Fibroblast of gingiva (primary cell): ENCODE measurements at places on chromosomes 1 and 21.
A peak's percentile ranks its signal among the peaks of the same experiment; 100 is the strongest.

DNA sequence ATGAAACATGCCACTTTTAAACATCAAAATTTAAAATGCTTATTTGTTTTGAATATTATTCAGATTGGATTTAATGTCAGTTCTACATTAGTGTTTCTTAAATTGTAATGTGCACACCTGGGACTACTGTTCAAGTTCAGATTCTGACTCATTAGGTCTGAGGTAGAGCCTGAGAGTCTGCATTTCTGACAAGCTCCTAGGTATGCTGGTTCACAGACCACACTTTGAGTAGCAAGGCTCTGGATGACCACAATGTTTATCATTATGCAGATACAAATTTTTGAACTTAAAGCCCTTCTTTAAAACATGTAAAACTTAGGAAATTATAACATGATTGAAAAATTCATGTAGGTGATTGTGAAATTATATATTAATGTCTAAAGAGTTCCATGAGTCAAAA, 40.2 kb downstream of the TTLL7 start:
- no peak for DNase-seq

DNA sequence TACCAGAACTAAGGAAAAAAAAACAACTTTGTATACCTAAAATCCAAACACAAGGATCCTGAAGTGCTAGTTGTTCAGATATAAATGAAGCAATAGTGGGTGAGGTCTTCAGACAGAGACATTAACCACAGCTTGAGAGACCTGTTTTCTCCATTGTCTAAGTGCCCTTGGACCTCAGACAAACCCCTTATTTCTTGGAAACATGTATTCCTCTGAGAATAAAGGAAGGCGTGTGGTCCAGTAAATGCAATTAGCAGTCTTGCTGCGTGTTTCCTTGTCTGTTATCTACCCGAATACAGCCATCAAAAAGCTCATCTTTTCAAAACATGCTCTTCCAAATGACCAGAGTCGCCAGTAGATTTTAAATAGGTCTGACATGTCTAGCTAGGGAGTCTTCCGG, 291.1 kb upstream of the NFIA start:
- no peak for DNase-seq

DNA sequence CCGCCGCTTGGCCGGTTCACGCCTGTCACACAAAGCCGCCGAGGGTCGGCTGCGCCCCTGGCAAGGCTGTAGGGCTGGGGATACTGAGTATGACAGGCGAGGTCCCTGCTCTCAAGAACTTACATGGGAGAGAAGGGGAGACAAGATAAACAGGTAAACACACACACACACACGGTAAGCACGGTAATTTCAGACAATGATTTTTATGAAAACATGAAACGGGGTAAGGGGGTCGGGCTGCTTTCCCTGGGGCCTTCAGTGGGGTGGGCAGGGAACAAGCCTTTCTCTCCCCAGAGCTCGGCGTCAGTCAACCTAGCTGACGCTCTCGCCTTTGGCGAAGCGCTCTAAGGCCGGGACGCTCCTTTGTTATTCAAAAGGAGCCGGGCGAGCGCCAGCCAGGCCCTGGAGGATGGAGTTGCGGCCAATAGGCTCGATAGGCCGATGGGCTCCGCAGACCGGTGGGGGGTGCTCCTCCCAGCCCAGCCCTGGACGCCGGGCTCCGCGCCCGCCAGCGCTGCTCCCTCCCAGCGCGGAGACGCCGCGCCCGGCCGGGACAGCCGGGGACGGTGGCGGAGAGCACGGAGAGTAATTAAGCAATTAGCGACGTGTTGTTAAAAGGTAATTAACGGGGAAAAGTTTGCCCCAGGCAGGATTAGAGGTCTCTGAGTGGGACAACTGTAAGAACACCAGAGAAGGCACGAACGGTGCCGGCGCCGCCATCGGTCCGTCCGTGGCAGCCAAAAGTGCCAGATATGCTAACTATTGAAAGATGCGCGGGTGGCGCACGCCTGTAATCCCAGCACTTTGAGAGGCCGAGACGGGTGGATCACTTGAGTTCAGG, 950 bp upstream of the INKA2 start:
- peak; percentile 70 for DNase-seq

- DNase-seq, result no peak
Observed at GRCh38 chr21:40905251-40905650, 58.3 kb upstream of the DSCAM start.

DNA sequence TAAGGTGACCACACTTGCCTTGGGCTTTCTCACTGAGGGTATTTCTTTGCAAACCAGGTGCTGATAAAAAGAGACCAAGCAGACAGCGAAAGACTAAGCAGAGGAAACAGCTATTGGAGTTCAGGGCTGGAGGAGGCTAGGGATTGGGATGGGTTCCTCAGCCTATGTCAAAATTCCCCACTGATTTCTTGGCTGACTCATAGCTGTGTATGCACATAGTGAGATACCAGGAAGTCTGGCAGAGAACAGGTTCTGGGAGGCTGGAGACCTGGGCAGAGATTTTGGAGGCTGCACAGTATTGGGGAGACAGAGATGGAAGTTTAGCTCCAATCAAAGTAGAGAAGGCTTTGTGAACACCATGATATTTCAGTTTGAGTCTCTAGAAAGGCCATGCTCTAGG, 25.3 kb downstream of the YARS1 start:
- DNase-seq, result peak; percentile 21

- no peak for DNase-seq
Observed at GRCh38 chr21:42521384-42521783, 7.7 kb downstream of the SLC37A1 start.

DNA sequence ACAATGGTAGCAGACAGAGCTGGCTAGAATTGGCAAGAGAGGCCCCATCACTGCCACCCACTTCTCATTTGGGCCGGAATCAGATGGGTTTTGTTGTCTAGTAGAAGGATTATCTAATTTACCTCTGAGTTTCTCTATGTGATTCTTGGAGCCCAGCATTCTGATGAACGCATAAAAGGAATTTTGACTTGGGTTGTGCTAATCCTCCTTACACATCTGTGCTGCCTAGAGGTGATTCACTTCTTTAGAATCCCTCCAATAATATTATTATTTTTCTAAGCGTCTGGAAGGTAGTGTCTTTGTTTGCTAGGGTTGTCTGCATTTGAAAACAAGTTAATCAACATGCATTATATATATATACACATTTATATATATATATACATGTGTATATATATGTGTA, 118.1 kb downstream of the RUNX1 start:
- DNase-seq, result no peak

DNA sequence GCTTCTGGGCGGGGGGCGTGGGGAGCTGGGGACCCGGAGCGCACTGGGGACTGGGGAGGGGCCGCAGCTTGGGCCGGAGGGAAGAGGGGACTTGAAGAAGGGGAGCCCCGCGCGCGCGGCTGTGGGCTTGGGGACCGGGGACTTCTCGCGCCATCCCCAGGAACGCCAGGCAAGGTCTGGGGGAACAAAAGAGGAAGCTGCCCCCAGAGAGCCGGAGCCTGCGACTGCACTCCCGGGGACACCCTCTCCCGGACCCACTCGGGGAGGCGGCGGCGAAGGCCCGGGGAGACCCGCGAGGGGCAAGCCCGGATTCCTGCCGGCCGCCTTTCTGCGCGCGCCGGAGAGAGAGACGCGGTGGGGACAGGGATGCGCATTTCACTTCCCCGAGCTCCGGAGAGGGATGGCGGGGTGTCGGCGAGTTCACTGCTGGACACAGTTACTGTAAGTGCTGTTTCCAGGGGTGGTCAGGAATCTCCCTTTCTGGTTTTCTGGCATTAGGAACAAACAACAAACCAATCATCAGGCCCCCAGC, 732 bp downstream of the ABCG1 start:
- DNase-seq, result no peak

GRCh38 chr1:186741640-186742039, 61.4 kb upstream of the PTGS2 start:
- DNase-seq, result no peak

DNA sequence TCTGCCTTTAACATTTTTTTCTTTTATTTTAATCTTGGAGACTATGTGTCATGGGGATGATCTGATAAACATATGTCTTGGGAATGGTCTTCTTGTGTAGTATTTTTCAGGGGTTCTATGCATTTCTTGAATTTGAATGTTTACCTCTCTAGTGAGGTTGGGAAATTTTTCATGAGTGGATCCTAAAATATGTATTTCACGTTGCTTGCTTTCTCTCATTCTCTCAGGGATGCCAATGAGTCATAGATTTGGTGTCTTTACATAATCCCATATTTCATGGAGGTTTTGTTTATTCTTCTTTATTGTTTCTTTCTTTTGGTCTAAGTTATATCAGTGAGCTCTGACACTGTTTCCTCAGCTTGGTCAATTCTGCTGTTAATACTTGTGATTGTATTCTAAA, 1237.2 kb downstream of the PLA2G4A start:
- no peak for DNase-seq

DNA sequence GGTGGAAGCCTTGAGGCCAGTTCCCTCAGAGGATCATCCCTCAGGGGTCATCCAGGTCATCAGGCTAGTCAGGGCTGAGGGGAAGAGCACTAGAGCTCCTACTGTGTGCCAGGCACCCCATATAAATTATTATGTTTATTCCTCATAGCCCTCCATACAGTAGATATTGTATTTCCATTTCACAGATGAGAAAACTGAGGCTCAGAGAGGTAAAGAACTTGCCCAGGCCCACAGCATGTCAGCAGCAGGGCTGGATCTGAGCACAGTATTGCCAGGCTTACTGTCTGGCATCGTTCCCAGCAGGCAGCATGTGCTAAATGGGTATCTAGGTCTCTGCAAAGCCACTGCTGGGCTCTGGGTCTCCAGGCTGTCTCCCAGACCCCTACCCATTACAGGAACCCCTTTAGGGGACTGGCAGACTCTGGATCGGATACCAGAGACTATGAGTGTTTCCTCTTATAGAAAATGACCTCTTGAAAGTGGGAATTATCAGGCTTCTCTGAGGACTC, 153.3 kb downstream of the PTPRU start:
- DNase-seq, result no peak

- no peak for DNase-seq
Observed at GRCh38 chr1:22832414-22832786, 121.8 kb downstream of the EPHB2 start.

DNA sequence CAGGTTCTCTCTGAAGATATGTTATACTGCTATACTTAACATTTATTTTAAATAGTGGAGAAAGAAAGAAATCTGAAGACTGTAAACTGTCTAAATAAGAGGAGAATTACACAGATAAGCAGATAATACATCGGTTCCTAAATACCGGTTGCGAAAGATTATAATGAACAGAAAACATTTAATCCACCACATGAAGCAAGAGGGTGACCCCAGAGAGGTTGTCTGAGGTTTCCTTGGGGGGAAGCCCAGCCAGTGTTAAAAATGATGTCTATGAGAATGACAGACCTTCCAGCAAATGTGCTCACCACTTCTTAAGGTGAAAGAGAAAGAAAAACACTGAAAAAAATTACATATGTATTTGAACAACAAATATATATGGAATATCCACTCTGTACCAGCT, 356.4 kb upstream of the KAZN start:
- peak; percentile 59 for DNase-seq

GRCh38 chr1:53460211-53460634, 1.0 kb downstream of the DMRTB1 start:
- no peak for DNase-seq

- no peak for DNase-seq
Observed at GRCh38 chr1:180785291-180785690, 127.4 kb upstream of the KIAA1614 start.

DNA sequence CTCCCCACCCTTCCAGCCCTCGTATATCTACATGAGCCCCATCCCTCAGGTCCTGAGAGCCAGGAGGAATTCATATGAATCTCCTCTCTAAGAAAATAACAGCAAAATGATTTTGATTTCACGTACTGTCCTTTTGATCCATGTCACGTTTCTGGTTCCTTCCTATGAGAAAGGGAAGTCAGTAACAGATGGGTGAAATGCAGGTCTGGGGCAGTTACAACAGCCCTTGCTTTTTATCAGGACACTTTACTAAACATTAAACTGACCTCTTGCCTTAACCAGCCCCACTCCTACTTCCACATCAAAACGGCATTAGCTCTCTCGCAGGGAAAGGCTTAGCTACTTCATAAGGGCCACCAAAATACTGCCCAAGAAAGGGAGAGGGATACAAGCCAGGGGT, 59.0 kb downstream of the SPATA46 start:
- DNase-seq, result no peak

GRCh38 chr1:215717677-215718426, 150.7 kb downstream of the KCTD3 start:
- no peak for DNase-seq

DNA sequence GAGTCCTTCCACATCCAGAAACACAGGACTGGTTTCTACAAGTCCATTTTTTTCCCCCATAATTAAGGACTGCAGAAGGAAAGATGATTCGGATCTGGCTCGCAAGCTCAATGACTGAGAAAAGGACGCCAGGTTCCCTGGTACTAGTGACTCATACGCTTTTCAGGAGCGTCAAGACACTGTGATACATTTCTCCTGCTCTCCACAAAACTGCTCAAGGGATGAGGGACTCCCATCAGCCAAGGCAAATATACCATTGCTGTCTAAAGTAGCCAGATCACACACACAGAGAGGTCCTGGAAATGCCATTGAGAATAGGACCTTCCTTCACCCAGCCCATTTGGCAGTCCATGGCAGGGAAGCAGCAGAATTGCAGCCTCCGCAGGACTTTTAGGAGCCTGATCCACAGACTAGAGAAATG, 253.6 kb upstream of the IRF2BP2 start:
- DNase-seq, result peak; percentile 49

DNA sequence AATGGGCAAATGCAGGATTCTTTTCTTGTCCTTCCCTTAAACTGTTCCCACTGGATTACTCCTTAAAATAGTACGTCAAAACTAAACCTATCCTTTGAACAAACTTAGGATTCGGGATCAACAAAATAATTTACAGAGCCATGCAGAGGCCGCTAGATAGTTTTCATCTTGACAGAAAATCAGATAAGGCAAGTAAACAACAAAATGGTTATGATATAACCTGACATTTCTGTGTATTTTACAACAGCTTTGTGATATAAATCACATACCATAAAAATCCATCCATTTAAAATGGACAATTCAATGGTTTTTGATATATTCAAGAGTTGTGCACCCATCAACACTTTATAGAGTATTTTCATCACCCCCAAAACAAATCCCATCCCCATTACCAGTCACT, 11.2 kb downstream of the SCAF4 start:
- DNase-seq, result no peak

- DNase-seq, result no peak
Observed at GRCh38 chr1:157721985-157722384, 21.4 kb upstream of the FCRL3 start.

DNA sequence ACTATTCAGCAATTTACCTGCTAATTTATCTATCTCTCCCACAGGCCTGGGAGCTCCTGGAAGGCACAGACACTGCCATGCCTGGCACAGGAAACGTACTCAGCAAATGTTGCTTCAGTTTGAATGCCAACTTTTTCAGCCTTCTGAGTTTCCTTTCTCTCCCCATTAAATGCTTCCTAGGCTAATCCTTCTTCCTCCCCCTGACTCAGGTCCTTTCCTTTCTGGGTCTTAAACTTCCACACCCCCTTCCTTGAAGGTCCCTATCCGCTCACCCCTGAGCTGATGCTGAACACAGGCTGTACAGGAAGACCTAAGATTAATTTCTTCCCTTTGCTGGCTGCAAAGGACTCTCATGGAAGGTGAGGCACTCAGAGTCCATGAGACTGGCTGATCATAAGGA, 40.3 kb upstream of the ECE1 start:
- no peak for DNase-seq

GRCh38 chr1:199041173-199041914, 402.5 kb downstream of the PTPRC start:
- DNase-seq, result no peak
